ENCODE measurements at places on chromosomes 12 and 14.

DNA sequence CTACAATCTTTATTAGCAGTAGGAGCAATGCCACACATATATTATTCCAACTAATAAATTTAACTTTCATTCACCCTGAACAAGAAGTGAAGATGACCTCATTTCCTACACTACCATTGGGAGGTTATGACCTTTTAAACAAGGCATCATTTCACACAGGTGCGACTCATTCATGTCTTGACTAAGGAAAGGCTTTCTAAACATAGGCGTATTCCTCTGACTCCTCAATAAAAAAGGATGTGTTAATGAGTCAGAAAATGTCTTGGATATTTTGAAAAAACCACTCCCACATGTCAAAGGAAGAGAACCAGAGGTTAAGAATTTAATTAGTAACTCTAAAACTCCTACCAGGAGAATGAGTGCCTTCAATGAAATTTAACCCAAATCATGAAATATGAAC lies 115.2 kb downstream of the PRICKLE1 start:
- DNase-seq, result no peak

DNA sequence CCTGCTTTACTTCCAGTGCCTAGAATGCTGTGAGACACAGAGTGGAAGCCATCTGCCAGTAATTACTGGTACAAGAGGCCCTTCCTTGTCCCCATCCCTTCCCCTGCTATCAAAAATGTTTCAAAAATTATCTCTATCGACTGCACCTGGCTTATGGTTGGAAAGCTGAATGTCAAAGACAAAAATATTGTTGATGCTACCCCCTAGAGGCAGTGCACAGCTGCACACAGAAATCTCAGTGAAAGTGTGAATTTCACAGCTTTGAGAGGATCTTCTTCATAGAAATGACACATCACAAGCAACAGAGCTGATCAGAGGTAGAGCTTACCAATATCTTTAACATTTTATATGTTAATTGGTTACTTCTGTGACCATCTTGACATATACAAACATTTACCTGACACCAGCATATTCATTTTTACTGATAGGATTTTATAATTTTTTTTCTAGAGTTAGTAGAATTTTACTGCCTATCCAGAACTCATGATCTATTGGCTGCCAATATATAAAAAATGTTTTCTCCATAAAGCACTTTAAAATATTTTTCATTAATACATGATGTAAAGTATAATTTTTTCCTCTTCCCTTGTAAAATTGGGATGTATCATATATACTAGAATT lies 138.0 kb downstream of the AACS start:
- DNase-seq, result no peak

- no peak for DNase-seq
These were observed 68.2 kb downstream of the DDX51 start for GRCh38 chr12:132075714-132076553.

DNA sequence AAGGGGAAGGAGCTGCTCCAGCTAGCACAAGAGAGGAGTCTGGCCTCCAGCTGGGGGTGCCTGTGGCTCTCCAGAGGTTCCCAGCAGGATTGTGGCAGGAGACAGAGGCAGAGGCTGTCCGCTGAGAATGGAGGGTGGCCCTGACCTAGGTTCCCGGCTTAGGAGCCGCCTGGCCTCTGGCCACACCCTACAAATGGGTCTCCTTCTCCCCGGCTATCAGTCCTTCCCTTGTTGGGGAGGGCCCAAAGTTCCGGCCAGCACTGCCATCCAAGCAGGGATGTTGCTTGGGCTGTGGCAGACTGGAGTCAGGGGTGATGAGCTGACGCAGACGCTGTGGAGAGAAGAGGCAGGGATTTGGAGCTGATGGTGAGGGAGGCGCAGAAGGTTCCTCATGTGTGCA lies 23.1 kb downstream of the SLC6A12 start:
- no peak for DNase-seq

- no peak for DNase-seq
These were observed 117.2 kb downstream of the CACNA1C start for GRCh38 chr12:2169940-2170339.
